SK-MEL-5 (cell line): ENCODE measurements at places on chromosomes 6 and 20. TPM values are rescaled to one million over a fixed set of nuclear protein-coding genes. Genes with fewer than 3 reads are reported as not detected.

The MOCS3 gene
- total RNA-seq = 11.7 and 13.9 TPM in 2 replicates

The WFDC12 gene
- not detected in 2 replicates for total RNA-seq

The TOMM6 gene
- 164 and 236 TPM in 2 replicates for total RNA-seq

The ISM1 gene
- total RNA-seq = 4.8 and 5.6 TPM in 2 replicates

The LRRC73 gene
- 0.42 and 0.64 TPM in 2 replicates for total RNA-seq

The TENT5A gene
- 38.8 and 39.1 TPM in 2 replicates for total RNA-seq

The TBCC gene
- 35.2 and 37.9 TPM in 2 replicates for total RNA-seq

The LPIN3 gene
- 6.2 and 8.9 TPM in 2 replicates for total RNA-seq

The GNL1 gene
- 39.6 TPM in 2 replicates for total RNA-seq

The HLA-DQA1 gene
- total RNA-seq = 0.08 and 0.37 TPM in 2 replicates

GRCh38 chr20:43550456-43550855 is 8.4 kb upstream of the SGK2 start:
- no peak for DNase-seq

GRCh38 chr6:12645941-12646340 is 70.6 kb upstream of the PHACTR1 start:
- no peak for DNase-seq

GRCh38 chr20:38067717-38068365 is 34.3 kb downstream of the RPRD1B start:
- no peak for DNase-seq

- DNase-seq = peak; percentile 80
These were observed 16.7 kb upstream of the ENTPD6 start for GRCh38 chr20:25178563-25179438.

DNA sequence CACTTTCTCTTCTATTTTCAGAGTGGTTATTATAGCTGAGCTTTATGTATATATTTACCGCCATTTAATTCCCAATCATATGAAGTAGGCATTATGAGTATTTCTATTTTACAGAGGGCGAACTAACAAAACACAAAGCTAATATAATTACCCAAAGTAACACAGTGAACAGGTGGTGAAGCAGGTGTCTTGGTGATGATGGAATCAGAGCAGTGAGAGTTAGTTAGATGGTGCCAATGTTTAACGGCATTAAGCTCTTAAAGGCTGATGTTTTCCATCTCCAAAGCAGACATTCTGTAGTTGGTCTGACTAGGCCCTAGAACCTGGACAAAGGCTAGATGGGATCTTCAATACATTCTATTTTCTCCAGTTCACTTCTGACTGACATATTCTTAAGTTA is 551.1 kb upstream of the SYNCRIP start:
- DNase-seq = no peak

- peak; percentile 79 for DNase-seq
These were observed 591.6 kb downstream of the PKHD1 start for GRCh38 chr6:51495610-51496396.

DNA sequence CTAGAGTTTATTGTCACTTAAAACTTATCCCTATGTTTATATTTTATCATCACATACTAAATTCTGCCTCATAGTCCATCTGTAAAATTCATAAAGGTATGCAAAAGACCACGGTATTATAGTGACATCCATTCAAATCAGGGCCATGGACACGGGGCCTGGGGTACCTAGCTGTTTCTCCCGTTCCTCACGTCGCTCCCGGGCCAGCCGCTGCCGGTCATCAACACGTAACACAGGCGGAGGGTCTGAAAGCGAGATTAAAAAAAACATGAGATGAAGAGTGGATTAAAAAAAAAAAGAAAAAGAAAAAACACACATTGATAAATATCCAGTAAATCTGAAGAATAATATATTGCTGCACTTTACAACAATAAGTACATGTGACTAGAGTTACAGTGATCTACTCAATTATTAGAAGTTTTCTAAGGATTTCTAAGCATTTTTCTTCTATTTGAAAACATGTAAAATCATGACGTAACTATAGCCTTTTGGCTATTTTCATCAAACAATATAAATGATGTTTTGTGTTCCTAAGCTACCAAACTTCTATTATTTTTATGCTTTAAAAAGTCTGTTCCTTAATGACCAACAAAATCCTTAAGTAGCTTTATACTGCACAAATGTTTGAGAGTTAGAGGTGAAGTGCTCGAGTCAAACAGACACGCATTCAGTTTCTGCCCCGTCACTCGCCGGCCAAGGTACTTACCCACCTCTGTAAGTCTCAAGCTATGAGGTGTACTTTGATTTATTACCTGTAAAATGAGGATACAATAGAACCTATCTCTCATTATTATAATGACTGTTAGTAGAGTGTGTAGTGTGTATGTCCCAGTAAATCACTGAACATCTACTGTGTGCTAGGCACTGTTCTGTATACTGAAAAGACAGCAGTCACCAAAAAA is 122.1 kb upstream of the BCLAF1 start:
- no peak for DNase-seq

- DNase-seq = no peak
These were observed 78.6 kb upstream of the PLN start for GRCh38 chr6:118469468-118469867.

DNA sequence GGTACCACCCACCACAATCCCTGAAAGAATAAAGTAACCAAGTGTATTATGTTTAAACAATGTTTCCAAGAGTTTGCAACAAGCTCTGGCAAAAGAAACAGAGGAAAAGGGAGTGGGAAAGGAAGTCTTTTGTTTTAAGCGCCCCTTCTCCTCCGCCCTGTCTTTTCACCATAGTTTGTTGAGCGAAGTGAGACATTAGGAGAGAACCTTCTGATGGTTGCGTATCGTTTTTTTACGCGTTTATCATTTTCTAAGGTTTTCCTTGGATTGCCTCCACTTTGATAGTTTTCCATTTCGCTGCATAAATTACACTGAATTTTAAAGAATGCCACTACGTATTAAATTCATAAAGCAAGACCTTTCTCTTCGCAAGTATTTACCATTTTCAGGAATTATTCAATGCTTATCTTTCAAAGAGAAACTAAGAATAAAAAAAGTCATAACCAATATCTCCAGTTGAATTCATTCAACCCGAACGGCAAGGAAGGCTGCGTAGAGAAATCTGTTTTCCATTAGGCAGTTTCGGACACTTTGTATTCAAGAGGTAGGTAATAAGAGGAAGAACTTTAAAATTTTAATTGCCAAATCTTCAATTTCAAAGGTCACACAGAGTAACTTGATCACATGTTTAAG is 920 bp upstream of the EPHA7 start:
- DNase-seq = peak; percentile 13

GRCh38 chr20:47980336-47981177 is 195.3 kb upstream of the SULF2 start:
- no peak for DNase-seq

DNA sequence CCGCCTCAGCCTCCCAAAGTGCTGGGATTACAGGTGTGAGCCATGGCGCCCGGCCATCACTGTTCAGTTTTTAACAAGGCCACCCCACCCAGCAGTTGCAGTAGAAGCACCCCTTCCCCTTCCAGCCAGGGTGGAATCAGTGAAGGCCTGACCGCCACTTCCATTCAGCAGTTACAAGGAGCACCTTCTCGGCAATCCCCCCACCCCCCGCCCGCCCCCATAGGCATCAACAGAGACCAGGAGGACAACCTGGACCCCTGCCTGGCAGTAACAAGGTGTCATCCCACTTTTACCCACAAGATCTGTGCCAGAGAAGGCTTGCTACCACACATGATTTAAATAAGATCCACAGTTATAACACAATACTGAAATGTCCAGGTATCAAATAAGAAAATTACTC is 23.1 kb downstream of the NCR2 start:
- no peak for DNase-seq

DNA sequence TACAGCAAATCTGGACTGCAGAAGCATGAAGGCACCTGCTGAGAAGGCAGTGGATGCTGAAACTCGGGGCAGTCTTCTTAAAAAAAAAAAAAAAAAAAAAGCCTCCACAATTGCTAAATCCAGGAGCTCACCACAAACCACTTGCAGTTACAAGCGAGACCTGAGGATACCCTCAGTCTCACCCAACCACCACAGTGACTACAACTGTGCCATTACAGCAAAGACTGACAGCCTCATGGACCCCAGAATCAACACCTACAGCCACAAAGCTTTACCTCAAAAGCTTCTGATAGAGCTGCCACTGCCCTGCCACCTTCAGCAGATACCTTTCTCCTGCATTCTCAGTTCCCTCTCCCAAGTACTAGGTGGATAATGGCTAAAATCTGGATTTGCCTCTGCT is 9.0 kb downstream of the COL21A1 start:
- no peak for DNase-seq

GRCh38 chr6:41040101-41040939 is 1.3 kb upstream of the UNC5CL start:
- peak; percentile 22 for DNase-seq

GRCh38 chr6:46293641-46294316 is 123.0 kb upstream of the ENPP5 start:
- no peak for DNase-seq

DNA sequence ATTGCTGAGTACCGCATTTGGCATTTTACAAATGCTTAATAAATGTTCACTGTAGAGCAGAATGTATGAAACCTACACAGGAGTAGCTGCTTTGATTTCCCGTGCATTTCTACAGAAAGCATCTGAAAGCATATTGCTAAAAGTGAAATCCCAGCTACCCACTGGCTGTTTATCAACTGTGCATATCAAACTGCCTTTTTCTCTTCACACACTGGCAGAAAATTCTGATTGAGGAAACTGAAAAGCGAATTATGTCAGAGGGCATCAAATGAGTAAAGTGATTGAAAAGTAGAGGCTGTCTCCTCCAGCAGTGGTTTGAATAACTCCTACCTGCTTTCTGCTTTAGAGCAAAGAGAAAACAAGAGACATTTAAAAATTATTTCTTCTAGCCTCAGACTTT is 28.0 kb downstream of the STX11 start:
- no peak for DNase-seq

- no peak for DNase-seq
These were observed 371.8 kb downstream of the MAFB start for GRCh38 chr20:40317156-40317790.

DNA sequence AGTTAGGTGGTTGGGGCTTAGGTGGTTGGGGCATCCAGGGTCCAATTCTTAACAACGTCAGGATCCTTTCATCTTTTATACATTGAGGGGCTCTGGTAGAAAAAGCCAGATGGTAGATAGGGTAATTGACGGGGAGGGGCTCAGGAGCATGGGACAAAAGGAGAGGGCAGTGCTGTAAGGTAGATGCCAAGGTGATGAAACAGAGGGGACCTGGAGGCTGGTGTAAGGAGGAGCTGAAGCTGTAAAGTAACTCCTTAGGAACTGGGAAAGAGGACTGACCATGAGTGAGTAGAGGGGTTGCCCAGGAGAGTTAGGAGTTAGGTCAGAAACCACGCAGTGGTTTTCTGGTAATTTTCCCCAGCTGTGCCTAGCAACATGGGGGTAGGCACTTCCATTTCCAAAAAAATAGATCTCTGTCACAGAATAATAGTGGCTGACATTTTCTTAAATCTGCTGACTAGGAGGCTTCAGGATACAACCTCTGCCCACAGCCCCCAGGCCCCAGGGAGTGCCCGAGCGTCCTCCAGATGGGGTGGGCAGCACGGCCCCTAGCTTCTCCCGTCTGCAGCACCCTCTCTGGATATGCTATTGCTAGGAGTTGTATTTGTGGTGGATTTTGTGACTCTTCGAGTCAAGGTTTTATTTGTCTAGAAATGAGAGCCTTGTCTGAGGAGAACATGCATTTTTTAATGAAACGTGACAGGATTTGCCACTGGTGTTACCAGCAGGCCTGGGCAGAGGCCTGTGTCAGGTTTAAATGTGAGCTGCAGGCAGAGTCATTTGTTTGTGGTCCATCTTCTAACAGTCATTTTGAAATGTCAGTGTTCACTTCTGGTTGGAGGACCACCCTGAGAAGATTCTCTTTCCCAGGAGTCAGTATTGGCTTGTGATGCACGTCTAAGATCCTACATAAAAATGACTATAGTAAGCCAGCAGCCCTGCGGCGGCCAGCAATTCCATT is 44.6 kb downstream of the TULP4 start:
- DNase-seq = no peak

DNA sequence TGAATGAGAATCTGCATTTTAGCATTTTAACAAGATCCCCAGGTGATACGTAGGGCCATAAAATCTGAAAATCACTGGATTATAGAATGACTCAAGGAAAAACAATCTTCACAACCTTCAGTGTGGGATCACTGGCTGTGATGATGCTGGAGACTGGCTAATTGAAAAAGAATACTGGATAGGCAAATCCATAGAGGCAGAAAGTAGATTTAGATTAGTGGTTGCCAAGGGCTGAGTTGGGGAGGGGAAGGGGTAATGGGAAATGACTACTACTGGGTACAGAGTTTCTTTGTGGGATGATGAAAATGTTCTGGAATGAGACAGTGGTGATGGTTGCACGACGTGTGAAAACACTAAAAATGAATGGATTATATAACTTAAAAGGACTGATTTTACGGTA is 84.1 kb downstream of the CDK19 start:
- DNase-seq = no peak

- DNase-seq = no peak
These were observed 1.2 kb upstream of the SPATS1 start for GRCh38 chr6:44341095-44341890.

- no peak for DNase-seq
These were observed 109.7 kb downstream of the CDK19 start for GRCh38 chr6:110705543-110705942.

- DNase-seq = peak; percentile 84
These were observed 559 bp upstream of the EYA4 start for GRCh38 chr6:133240511-133241085.

GRCh38 chr20:19555726-19556125 is 202.3 kb upstream of the RIN2 start:
- DNase-seq = no peak

DNA sequence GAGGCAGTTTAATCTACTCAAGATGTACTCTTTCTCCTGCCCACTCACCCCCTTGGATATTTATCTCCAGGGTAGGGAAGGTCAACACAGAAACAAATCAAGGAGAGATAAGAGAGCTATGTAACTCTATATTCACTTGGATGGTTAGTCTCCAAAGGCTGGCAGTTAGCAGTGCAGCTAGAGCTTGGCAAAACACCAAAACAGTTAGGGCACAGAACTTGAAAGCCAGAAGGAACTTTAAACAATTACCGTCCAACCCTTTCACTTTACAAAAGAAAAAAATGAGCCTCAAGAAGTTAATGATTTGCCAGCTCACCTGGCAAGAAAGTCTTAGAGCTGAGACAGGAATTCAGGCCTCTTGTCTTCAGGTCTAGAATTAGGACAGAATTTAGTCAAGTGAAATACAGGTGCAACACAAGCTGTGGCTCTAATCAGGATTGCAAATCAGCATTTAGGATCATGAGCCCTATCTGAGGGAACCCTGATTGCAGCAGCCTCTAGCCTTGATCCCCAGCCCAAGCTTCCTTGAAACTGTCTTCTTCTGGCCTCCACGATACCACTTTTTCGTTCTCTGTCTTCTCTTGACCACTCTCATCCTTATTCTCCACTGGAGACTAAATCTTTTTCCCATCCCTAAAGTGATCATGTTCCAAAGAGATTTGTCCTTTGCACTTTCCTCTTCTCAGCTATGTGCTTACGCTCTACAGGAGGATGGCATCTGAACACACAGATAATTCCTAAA is 14.9 kb downstream of the NEDD9 start:
- DNase-seq = no peak
